ENCODE measurements at places on chromosomes 7 and 10. TPM values are rescaled to one million over a fixed set of nuclear protein-coding genes. Genes with fewer than 3 reads are reported as not detected.

Gene VPS37D
- total RNA-seq, result 0.41 TPM

Gene ACTR3C
- total RNA-seq, result 9.1 TPM

Gene MYOZ1
- total RNA-seq, result not detected

Gene CABCOCO1
- total RNA-seq, result not detected

Gene AGR2
- total RNA-seq, result not detected

Gene GIMAP5
- total RNA-seq, result 139 TPM

Gene RBM17
- 154 TPM for total RNA-seq

Gene MEOX2
- not detected for total RNA-seq

Gene PLA2G12B
- not detected for total RNA-seq

Gene WNT8B
- total RNA-seq, result 0.38 TPM

Gene MYO1G
- total RNA-seq, result 382 TPM

Gene ZC3HAV1L
- 15.2 TPM for total RNA-seq

Gene CYP2C9
- not detected for total RNA-seq

Gene KAT6B
- total RNA-seq, result 24.6 TPM

Gene SPDYE18
- total RNA-seq, result 1.3 TPM

Gene NPTX2
- total RNA-seq, result not detected

Gene IFIT2
- total RNA-seq, result 4.3 TPM

Gene ZNF117
- total RNA-seq, result 5.6 TPM

Gene RBP3
- not detected for total RNA-seq

Gene PDK4
- total RNA-seq, result not detected

Gene LRRC18
- not detected for total RNA-seq

Gene CALHM3
- total RNA-seq, result 0.14 TPM

Gene FEZF1
- total RNA-seq, result not detected

Gene BLNK
- not detected for total RNA-seq

Gene MALRD1
- not detected for total RNA-seq

Gene PLXDC2
- total RNA-seq, result not detected

Gene CPA5
- not detected for total RNA-seq

Gene SORBS1
- total RNA-seq, result 0.35 TPM

Gene ZMYND11
- total RNA-seq, result 40.5 TPM

Gene DRGX
- not detected for total RNA-seq

Gene RNLS
- total RNA-seq, result 1.9 TPM
